DND-41 (cell line): ENCODE measurements at places on chromosomes 11 and 22.

DNA sequence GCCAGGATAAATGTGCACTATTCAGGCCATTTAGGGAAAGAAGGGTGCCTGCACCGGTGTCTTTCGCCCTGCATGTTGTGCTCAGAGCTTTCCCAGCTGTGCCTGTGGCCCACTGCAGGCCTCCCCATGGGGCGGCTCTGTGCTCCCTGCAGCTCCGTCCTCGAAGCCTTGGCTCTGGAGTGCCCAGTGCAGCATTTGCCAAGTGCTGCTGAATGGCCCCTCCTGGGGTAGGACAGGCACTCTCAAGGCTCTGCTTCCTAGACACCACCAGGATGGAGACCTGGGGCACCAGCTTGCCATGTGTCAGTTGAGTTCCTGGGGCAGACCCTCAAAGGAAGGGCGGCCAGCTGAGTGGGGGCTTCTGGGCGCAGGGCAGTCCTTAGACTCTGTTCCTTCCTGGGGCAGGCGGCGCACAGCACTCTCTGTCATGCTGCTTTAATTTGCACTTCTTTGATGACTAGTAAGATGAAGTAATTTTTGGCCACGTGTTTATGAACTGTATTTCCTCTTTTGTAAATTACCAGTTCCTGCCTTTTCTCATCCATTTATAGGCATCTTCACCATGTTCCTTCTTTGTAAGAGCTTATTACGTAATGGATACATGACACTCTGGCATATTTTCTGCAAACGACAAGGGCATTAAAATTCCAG is 32.1 kb upstream of the GNB1L start:
- DNase-seq = peak; percentile 49

GRCh38 chr11:34464591-34465051 is 25.9 kb downstream of the CAT start:
- DNase-seq = no peak

DNA sequence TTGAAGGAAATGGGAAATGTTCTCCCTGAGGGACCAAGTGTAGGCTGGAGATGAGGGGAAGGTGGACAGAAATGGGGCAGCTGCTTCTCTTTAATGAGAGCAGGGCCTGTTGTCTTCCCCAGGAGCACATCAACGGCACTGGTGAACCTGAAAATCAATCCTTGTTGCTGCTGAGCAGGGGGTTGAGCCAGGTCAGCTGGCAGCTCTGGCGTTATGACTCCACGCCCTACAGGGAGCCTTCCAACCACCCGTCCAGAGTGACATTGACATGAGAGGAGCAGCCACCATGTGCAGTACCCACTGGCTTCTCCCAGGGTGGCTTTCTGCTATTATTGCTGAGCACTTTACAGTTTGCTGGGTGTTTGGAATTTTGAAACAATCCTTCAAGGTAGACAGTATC is 116.9 kb upstream of the LDLRAD3 start:
- no peak for DNase-seq

GRCh38 chr22:29023172-29023796 is 38.3 kb downstream of the C22orf31 start:
- DNase-seq = no peak

DNA sequence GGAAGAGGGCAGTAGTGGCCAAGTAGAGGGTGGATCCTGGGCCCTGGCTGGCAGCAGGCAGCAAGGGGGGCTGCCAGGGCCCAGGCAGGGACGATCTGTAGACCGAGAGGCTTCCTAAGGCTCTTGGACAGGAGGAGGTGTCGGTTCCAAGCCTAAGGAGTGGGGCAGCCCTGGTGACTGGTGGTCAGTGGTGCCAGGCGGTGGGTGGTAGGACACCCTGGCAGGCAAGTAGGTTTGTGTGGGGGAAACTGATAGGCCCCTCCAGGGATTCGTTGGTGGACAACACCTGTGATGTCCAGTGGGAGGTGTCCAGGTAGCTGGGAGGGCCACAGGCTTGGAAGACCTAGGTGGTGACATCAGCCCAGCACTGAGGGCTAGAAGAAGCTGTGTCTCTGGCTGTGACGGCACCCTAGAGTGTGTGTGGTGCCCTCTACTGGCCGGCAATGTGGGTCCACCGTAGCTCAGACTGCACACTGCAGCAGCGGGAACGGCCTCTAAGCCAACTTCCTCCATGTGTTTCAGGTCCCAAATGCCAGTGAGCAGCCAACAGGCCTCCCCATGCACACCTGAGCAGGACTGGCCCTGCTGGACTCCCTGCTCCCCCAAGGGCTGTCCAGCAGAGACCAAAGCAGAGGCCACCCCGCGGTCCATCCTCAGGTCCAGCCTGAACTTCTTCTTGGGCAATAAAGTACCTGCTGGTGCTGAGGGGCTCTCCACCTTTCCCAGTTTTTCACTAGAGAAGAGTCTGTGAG is 9.4 kb upstream of the SAMM50 start:
- peak; percentile 71 for DNase-seq

DNA sequence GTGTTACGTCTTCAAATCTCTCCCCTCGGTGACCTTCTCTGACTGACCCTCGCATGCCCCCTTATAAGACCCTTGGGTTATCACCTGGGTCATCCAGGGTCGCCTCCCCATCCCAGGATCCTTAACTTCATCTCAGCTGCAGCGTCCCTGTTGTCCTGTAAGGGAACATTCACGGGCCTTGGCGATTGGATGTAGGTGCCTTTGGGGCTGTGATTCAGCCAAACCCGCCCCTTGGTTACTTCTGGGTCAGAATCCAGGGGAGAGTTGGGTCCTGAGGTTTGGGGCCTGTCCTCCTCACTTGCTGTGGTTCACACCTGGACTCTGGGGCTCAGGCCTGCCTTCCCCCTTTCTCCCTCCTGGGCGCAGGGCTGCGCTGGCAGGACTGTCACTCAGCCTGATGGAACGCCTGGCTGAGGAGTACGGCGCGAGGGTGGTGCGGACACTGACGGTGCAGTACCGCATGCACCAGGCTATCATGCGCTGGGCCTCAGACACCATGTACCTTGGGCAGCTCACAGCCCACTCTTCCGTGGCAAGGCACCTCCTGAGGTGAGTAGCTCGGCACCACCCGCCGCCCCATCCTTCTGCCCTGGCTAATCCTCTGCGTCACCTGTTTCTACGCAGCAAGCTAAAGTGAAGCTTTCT is 29.4 kb downstream of the IGHMBP2 start:
- no peak for DNase-seq

GRCh38 chr11:128779036-128779435 is 85.2 kb downstream of the FLI1 start:
- no peak for DNase-seq

DNA sequence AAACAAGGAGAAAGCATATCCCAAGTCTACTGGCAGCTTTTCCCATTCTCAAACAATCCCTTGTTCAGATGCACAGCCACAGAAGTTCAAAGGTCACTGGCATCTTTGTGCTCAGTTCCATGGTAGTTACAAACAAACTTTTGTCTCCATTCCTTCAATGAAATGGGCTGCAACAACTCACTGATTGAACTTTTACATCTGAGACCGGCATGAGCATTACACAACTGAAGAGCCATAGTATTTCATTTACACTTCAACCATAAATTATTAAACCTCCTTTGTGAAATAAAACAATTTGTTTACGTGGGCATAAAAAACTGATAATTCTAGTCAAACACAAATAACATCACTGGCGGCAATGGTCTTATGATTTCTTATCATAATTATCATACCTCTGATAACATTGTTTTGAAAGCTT is 67.8 kb upstream of the ARHGAP32 start:
- no peak for DNase-seq

DNA sequence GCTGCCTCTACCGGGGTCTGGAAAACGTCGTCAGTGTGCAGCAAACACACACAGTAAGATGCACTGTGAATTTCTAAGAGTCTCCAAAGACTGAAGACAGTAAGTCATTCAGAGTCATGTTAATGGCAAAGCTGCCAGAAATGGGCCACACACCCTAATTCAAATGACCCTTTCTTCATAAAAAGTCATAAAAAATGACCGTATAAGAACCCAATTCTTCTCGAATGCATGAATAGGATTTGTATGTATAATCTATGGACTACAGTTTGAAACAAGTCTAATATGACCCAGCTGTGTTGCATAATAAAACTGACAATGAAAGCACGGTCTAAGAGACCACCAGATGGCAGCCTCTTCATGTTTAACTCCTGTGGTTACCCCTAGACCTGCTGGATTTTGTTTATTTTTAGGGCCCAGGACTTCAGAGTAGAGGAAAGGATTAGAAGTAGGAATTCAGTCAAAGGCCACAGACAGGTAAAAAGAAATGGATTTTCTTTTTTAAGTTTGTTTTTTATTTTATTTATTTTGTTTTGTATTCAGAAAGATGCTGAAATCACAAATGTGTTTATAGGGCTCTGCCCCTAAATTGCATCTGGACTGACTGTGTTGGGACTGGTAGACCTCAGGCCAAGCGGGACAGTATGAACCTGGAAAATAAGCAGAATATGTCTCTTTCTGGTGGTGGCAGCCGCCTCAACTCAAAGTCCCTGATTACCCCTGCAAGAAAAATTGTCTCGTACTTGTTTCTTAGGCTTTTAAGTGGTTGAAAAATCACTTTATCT is 32.1 kb upstream of the SLC5A12 start:
- DNase-seq = peak; percentile 10

DNA sequence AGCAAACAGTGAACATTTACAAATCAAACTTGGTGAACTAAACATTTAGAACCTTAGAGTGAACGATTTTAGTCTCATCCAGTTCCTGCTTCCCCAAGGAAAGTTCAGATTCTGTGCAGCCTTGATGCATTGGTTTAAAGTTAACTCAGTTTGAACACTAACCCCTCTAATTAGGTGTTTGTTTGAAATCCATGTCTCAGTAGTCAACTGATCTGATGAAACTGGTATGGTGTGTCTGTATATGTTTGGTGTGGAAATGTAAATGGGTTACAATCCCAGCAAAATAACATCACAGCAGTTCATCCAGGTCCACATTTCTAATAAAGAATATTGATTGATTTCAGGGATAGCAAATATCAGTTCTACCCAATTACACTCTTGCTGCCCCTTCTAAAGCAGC is 532.0 kb downstream of the NTM start:
- DNase-seq = no peak

GRCh38 chr11:100467821-100468508 is 219.1 kb upstream of the ARHGAP42 start:
- no peak for DNase-seq

DNA sequence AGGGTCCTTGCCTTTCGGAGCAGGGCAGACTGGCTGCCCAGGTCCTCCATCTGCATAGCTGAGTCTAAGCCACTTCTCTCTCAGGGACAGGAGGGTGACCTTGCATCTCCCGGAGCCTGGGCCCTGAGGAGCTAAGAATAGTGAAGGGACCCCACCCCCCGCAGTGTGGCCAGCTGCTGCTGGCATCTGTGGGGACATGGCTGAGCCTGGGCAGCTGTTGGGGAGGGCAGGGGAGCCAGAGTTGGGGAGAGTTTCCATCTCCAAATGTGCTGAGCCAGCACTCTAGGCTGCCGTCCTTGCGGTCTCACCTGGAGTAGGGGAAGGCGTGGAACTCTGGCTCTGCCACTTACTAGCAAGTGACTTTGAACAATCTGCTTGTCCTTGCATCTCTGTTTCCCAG is 34.8 kb upstream of the SHISAL1 start:
- no peak for DNase-seq
